ENCODE measurements at places on chromosomes 13 and 19.

GRCh38 chr13:60351855-60352615 is 45.0 kb upstream of the TDRD3 start:
- no peak for DNase-seq

DNA sequence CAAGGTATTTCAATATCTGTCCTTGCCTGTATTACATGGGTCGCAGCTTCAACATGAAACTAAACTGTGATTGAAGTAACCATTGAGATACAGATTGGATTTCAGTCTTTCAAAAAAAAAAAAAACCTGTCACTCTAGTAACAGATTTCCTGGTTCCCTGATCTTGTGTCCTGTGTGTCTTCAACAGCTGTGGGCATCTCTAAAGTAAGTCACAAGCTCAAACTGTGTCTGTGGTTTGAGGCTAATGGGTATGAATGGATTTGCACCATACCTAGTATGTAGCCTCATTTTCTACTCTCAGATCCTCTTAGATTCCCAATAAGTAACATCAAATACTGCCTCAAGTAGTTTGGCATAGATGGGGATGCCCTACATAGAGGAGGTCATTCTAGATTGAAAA is 300.1 kb downstream of the COG6 start:
- no peak for DNase-seq

GRCh38 chr13:33381906-33382305 is 96.4 kb upstream of the STARD13 start:
- DNase-seq: no peak

DNA sequence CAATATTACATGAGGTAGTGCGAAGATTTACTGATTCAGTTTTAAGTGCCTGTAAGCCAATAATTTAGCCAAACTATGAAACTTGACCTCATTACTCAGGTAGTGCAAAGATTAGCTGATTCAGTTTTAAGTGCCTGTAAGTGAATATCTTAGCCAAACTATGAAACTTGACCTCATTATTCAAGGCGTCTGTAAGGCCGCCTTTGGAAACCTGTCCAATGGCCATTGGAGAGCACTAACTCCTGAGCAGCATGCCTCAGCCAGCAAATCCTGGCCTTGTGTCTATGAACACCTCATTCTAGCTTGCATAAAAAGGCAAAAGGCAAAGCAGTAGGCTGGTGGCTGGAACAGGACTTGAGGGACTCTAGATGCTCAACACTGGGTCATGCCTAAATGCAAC is 127.0 kb upstream of the GPR12 start:
- DNase-seq: no peak

GRCh38 chr19:33754361-33754760 is 42.3 kb upstream of the KCTD15 start:
- no peak for DNase-seq

DNA sequence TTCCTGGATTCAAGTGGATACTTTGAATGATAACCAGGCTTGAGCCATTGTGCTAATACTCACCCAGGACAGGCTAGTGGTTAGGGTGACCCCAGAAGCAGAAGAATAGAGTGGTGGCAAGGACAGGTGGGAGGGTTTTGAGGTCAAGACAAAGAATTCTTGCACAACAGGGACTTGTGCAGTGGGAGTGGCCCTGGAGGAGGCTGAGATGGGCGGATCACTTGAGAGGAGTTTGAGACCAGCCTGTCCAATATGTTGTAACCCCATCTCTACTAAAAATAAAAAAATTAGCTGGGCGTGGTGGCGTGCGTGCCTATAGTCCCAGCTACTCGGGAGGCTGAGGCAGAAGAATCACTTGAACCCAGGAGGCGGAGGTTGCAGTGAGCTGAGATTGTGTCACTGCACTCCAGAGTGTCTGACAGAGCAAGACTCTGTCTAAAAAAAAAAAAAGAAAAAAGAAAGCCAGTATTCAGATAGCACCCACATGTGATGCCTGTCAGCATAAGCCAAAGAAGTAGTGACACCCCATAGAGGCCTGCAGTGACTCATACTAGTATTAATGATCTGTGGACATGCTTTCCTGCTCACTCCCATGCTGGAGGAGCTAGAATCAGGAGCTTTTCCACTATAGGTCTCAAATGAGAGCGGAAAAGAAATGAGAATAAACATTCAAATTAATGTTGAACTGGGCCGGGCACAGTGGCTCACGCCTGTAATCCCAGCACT is 78.7 kb downstream of the RNF17 start:
- no peak for DNase-seq

DNA sequence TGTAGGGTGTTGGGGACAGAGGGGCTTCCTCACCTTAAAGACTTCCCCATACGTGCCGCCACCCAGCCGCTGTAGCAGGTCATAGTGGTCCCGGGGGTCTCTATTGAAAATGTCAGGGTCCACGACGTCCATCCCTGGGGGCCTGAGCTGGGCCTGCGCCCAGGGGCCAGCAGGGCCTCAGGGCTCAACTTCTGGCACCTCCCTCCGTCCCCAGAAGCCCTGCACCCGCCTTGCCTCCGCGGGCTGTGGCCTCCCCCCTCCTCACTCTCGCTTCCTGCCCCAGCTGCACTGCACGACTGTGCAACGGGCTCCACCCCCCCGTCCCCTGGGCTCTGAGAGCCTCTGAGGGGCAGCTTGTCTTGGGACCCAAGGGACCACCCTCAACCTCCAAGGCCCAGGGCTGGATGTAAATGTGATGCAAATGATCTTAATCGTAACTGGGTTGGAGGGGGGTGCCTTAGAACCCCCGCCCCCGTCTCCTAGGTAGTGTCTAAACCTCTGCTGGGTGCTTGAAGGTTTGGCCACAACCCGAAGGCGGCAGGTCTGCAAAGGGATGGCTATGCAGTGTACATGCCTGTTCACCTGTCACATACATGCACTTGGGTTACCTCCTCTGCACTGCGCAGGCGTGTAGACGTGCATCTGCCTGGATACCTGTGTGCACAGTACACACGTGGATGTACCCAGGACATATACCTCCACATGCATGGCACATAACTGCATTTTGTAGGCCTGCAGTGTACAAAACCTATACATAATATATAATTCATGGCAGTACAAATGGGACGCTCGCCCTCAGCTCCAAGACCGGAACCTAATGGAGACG is at the start of gene MAP4K1:
TSS of gene MAP4K1 (minus strand) at position 190 of the 826 bp plus-strand sequence. CDS start at position 132, 58 bp downstream.
- DNase-seq: peak; percentile 53

GRCh38 chr13:78597602-78597932 is 5.8 kb downstream of the POU4F1 start:
- no peak for DNase-seq

- DNase-seq: no peak
Observed at GRCh38 chr19:42468273-42468796, 25.6 kb upstream of the CXCL17 start.

DNA sequence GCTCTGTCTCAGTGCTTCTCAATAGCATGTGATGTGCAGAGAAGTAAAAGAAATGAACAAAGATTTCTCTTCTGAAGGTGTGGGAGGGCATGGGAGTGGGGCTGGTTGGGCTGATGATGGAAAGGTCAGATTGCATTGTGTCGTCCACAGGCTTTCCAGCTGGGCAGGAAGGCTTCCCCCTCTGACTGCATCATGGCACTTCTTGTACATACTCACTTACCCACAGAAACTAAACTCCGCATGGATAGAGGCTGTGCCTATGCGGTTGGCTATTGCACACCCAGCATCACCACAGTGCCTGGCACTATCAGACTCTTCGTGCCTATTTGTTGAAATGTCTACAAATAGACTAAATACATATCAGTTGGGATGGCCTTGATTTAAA is 24.4 kb upstream of the TNFSF11 start:
- DNase-seq: no peak

GRCh38 chr19:19788015-19788414 is 33.5 kb downstream of the ZNF506 start:
- DNase-seq: no peak

- DNase-seq: peak; percentile 7
Observed at GRCh38 chr13:49627831-49628652, at the start of gene ARL11. Gene ARL11, plus strand, starts transcription at chr13:49628507. Its CDS starts 1,941 bp downstream, at chr13:49630448.

DNA sequence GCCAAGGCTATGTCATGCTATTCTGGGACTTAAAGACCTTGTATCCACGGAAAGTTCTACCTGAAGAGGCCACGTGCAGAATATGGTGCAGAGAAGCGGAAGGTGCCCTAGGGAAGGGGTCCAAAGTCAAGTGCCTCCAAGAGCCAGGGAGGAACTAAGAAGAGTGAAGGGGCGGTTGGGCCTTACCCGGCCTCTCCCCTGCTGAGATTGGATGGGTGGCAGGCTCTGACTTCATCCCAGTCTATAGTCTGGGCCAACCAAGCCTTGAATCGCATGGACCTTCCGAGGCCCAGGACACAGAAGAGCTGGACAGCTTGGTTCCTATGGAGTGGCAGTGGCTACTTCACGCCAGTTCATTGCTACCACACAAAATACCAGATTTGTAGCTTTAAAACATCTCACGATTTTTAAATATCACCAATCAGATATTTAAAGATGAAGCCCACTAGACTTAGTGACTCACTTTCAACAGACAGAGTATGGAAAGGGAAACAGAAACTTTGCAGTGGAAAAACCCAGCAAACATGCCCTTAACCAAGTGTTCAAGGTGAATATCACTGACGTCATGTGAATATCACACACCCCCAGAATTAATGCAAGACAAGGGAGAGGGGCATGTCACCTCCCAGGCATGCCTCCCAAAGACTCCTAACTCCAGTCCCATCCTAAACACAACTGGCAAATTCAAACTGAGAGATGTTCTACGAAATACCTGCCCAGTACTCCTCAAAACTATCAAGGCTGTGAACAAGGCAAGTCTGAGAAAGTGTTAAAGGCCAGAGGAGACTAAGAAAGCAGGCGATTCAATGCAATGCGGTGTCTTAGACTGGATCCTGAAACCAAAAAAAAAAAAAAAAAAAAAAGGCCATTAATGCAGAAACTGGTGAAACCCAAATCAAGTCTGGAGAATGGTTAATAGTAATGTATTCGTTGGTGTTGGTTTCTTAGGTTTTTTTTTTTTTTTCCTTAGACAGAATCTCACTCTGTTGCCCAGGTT is 10.2 kb downstream of the C19orf12 start:
- no peak for DNase-seq

GRCh38 chr19:18160971-18161635 is 8.1 kb downstream of the PIK3R2 start:
- DNase-seq: peak; percentile 70

Data from T follicular helper cell (primary cell).